Muscle of back (tissue), 13 donors: ENCODE measurements at places on chromosomes 1 and 21. TPM values are rescaled to one million over a fixed set of nuclear protein-coding genes. Genes with fewer than 3 reads are reported as not detected.

DNA sequence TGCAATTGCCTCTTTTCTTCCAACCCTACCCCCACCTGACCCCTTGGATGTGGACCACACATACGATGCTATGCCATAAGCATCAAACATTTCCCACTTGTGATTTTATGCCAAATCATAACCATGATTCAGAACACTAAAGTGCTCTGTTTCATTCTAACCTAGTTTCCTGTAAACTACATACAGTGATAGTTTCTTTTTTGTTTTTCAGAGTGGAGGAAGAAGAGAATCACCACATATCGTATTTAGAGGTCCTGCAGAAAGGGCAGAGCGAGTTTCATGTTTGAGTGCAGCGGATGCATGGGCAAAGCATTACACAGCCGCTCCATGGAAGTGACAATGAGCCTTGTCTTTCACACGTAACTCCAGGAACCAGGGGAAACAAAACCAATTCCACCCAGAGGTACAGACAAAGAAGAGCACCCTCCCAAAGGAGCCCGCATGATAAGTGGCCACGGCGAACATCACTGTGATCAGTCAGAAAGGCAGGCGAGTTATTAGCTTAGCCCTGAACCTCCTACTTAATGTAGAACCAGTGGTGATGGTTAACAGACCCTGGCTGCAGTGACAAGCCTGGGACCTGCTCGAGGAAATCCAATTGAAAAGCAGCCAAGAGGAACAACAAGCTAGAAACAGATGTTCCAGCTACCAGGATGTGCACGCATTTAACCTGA, 64.0 kb upstream of the ZNF281 start:
- DNase-seq = peak; percentile 48

GRCh38 chr1:52633291-52633754, 355 bp downstream of the SHISAL2A start:
- peak; percentile 69 for DNase-seq

- no peak for DNase-seq
These were observed 53.6 kb upstream of the HP1BP3 start for GRCh38 chr1:20840731-20841130.

DNA sequence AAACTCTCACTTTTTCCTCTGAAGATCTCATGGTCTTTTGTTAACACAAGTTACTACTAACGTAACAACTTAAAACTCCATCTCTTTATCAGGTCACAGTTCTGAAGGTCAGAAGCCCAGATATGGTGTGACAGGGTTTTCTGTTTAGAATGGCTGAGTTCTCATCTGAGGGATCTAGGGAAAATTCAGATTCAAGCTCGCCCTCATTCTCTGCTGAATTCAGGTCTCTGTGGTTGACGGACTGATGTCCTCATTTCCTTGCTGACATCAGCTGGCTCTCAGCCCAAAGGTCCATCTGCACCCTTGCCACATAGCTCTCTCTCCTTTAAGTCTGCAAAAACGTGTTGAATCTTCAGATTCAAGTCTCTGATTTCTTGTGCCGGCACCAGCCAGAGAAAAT, 6.1 kb upstream of the NTPCR start:
- DNase-seq = no peak

DNA sequence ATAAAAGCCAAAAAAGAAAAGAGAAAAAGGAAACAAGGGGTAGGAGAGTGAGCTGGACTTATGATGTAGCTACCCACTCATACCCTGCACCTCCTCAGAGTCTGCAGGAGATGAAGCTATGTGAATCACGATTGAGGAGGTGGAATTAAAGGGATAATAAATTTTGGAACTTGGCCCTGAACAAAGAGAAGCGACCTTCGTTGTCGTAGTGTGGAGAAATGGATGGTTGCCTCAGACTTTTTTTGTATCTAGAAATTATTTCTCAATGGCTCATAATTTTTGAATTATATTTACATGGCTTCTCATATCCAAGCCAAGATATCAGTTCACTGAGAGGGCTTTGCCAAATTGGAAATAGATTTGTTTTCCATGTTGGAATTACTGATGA, 37.8 kb upstream of the SIPA1L2 start:
- peak; percentile 57 for DNase-seq

GRCh38 chr21:43917515-43918384, 52.7 kb downstream of the AGPAT3 start:
- DNase-seq = no peak

DNA sequence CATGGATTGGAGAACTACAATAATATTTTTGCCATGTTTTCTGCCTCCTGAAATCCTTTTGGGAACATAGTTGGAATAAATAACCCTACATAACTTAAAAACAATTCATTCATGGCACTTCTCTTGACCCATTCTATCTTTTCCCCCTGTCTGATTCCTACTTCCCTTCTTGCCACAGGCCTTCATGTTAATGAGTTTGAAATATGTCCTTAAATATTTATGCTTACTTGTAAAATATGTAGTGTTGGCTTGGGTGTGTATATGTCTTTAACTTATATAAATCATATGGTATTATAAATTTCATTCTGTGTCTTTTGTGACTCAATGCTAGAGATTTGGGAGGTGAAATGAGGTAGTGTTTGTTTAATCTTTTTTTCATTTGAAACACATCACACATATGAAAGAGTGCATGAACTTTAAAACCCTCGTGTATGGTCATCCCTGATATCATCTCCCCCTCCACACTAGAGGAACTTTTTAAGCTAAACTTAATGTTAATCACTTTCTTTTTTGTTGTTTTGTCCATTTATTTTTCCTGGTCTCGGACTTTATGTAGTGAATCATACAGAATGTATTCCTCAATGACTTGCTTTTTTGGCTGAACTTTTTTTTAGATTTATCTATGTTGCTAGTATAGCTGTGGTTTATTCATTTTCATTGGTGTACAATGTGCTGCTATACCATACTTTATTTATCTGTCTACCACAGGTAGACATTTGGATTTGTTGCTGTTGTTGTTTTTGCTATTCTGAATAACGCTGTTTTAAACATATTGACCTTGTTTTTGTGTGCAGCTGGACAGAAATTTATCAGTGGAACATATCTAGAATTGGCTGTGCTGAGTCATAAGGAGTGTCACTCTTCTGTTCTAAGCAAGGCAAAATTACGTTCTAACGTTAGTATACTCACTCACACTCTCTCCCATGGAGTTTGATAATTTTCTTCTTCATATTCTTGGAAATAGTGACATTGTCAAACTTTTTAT, 441.6 kb downstream of the PLPP3 start:
- DNase-seq = no peak

SPATA21 gene
- not detected for polyA plus RNA-seq

ARHGEF19 gene
- polyA plus RNA-seq = 2.5 TPM

CELA2B gene
- polyA plus RNA-seq = 1.3 TPM
